ENCODE measurements at places on chromosomes 5 and 9. TPM values are rescaled to one million over a fixed set of nuclear protein-coding genes. Genes with fewer than 3 reads are reported as not detected.

Gene PCDHA9
- not detected for total RNA-seq

Gene DAB2IP
- 9.8 TPM for total RNA-seq

Gene NIPAL4
- 10.0 TPM for total RNA-seq

Gene RASGRF2
- total RNA-seq = 1.0 TPM

Gene TERT
- 2.9 TPM for total RNA-seq

Gene CCL27
- 0.33 TPM for total RNA-seq

Gene CD72
- total RNA-seq = 0.22 TPM

Gene HTR1A
- not detected for total RNA-seq

Gene PLAC8L1
- total RNA-seq = not detected

Gene SLC6A18
- not detected for total RNA-seq

Gene GNAQ
- 13.0 TPM for total RNA-seq

Gene MOB3B
- 11.9 TPM for total RNA-seq

Gene FOXI1
- total RNA-seq = not detected

Gene PNPLA7
- 0.44 TPM for total RNA-seq

Gene MAP3K1
- total RNA-seq = 1.3 TPM

Gene TLR4
- total RNA-seq = 0.10 TPM

Gene NDUFA8
- total RNA-seq = 120 TPM

Gene PCA3
- total RNA-seq = not detected

Gene TPRN
- total RNA-seq = 8.2 TPM

Gene PCDHB13
- 0.06 TPM for total RNA-seq

Gene PCDHB9
- 0.09 TPM for total RNA-seq

Gene CRHBP
- 0.09 TPM for total RNA-seq

Gene PIP5K1B
- not detected for total RNA-seq

Gene LMAN2
- 201 TPM for total RNA-seq

Gene PHAX
- total RNA-seq = 49.1 TPM

Gene FABP6
- 0.68 TPM for total RNA-seq

Gene SPATA31E1
- total RNA-seq = 0.01 TPM

Gene EGFL7
- total RNA-seq = 38.6 TPM

Gene LARP1
- total RNA-seq = 143 TPM

Gene ZMYND19
- 60.4 TPM for total RNA-seq

Gene RNF183
- 0.19 TPM for total RNA-seq

Data from A549 treated with AZD2906 at 1 μM for 4 hours (cell line).